ENCODE measurements at places on chromosomes 5 and 9.

- no peak for DNase-seq
Measured at GRCh38 chr5:71564895-71565294, 22.2 kb upstream of the MCCC2 start.

DNA sequence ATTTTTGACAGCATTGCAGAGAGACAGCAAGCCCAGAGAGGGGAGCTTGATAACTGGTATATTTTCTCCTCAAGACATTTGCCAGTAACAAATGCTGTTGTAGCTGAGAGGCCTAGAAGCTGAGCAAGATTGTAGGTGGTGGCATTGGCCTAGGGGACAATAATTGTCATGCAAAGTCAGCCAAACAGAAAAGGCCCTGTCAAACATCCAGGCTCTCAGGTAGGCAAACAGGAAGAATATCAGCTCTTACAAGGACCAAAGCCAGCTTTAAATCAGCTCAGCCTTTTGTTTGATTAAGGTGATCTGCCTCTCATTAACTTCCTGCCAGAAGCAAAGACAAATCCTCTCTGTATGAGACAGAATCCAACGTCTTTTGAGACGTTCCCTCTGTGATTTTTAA is 29.7 kb upstream of the BARX1 start:
- no peak for DNase-seq

GRCh38 chr5:131466171-131466766 is 168.8 kb downstream of the RAPGEF6 start:
- DNase-seq = no peak

- DNase-seq = no peak
Measured at GRCh38 chr5:119420169-119420568, 32.1 kb upstream of the HSD17B4 start.

GRCh38 chr9:1018121-1018520 is 32.0 kb upstream of the DMRT2 start:
- DNase-seq = no peak

GRCh38 chr9:137157618-137158415 is 12.0 kb downstream of the LRRC26 start:
- DNase-seq = no peak

DNA sequence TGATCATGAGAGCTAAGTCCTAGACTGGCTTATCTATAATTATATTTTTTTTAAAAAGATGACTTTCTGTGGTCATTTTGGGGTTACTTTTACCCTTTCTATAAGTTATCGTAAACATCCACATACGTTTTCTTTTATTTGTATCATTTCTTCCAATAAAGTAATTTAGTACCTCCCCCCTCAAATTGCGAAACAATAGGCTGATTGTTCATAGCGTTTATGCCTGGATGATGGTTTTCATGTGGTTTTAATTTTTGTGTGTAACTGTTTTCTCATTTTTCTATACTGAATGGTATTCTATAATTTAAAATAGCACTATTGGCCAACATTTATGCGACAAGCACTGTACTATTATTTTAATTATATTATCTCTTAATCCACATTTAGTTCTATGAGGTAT is 44.5 kb downstream of the SMC5 start:
- DNase-seq = no peak

- no peak for DNase-seq
Measured at GRCh38 chr5:68538814-68539420, 323.4 kb downstream of the PIK3R1 start.

DNA sequence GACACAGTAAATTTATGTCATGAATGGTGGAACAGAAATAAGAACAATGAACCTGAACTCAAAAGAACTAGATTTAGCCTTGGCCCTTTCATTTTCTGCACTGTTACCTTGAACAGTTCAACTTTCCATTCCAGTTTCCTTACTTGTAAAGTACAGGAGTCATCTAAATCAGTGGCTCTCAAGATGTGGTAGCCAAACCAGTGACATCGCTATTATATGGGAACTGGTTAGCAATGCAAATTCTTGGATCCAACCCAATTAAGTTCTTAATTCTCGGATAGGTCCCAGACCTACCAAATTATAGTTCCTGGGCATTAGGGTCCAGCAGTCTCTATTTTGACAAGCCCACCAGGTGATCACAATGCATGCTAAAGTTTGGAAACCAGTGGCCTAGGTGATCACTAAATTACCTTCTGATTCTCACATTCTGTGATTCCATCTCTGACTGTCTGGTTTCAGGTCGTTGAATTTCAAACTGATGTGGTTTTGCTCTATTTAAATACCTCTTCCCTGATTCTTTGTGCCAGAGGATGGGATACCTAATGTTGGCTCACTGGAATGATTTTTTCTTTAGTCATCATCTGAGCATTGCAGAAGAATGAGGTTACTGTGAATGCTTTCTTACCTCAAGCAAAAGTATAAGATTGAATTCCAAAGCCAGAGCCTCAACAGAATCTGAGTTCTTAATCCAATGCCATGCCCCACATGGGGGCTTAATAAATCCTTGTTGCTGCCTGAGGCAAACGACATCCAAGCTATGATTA is 253.8 kb downstream of the ENC1 start:
- no peak for DNase-seq

DNA sequence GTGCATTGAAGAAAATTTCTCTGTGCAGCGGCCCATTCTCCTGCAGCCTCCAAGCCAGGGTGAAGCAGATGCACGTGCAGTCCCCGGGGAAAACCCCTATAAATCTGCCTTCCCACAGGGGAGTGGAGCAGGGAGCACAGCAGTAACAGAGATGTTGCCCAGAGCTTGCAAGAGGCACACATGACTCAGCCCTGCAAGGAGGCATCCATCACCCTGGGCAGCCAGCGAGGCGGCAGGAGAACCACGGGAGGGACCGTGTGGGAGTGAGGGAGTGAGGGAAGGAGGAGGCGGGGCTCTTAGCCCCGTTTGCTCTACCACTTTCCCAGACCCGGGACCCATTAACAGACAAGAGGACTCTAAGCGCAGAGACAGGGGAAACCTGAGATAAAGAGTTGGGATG is 96.2 kb upstream of the ARAP3 start:
- DNase-seq = no peak

- DNase-seq = peak; percentile 1
Measured at GRCh38 chr5:166845044-166845443, 1446.4 kb upstream of the WWC1 start.

GRCh38 chr5:452978-453710 is 10.2 kb downstream of the EXOC3 start:
- DNase-seq = no peak

- no peak for DNase-seq
Measured at GRCh38 chr5:167969998-167970397, 321.4 kb upstream of the WWC1 start.

DNA sequence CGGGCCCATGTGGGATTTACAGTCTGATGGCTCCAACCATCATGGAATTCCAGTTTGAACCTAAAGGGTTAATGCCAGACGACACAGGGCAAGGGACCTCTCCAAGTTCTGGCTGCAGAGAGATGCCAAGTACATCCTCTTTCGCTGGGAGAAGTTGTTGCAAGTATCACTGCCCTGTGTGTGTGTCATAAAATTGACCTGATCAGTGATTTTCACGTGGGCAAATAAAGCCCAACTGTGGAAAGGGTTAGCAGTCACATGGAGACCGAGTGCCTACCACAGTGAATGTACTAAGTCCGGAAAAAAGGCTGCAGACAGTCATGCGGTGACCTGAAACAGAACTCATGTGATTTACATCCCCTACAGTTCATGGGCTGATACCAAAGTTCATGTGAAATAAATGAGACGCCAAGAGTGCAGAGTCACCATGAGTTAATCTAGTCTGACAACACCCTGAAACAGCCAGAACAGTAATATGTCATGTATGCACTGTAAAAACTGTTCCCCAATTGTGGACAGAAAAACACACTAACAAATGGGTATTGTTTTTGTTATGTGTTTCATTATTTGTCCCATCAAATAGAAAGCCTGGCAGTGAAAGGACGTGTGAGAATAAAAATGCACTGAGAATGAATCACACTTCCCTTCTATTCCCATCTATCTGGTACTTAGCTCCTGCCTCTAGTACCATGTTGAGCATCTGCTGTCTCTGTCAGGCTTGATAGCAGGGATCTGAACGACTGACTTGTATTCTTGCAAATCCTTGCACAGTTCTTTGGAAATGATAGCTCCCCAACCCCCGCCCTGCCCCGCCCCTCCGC is 115.7 kb downstream of the SUSD1 start:
- no peak for DNase-seq

DNA sequence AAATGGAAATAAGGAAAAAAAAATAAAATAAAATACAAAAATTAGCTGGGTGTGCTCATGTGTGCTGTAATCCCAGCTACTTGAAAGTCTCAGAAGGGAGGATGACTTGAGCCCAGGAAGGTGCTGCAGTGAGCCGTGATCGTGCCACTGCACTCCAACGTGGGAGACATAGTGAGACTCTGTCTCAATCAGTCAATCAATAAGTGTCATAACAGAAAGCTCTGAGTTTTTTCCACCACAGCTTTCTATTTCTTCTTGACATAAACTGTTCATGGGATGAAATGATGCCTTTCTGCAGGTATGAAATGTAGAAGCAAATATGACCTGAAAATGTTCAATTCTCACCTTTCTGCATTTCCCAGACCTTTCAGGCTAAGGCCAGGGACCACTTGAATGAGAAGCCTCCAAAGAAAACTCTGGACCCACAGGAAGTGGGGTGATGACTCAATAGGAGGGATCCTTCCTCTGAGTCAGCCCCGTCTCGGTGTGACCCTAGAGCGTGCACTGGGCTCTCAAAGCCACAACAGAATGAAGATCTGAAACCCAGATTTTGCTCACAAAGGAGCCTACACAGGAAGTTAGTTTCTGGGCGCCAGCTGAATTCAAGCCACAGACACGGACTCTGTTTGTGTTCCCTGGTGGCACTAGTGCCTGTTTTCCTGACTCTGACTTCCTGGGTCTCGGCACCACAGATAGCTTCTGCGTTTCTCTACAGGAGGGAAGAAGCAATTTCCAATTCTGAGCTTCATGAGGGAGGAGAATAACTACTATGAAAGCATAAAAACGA is 62.0 kb downstream of the ANKH start:
- no peak for DNase-seq

DNA sequence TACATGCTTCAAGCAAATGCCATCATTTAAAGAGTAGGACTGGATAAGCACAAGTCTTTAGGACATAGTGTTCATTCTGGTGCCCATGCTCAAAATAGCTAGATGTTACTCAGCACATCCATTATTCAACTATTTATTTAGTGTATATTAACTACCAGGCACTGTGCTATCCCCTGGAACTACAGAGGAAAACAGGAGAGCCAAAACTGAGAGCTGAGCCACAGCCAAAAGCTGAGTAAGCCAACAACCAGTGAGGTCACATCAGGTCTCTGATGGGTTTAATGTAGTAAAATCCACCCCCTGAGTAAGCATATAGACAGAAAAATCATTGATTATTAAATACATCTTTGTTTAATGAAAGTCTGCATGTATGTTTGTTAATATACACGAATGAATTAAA is 469.3 kb upstream of the DMAC1 start:
- no peak for DNase-seq

GRCh38 chr5:134048864-134049263 is 44.1 kb upstream of the VDAC1 start:
- DNase-seq = no peak

DNA sequence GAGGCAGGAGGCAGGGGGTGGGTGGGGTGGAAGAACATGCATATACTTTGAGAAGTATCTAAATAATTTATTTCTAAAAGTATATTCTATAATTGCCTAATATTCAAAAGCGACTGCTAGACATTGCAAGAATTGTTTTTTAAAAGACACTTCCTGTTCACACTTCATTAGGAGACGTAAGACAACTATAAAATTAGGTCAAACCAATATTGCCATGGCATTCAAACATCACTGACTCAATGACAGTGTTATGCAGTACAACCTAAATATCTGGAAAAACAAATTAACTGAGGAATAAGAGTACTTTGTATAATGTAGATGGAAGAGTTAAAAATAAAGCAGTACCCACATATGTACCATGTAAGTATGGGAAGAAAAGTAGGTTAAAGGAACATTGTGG is 4.5 kb downstream of the CCNH start:
- DNase-seq = no peak

DNA sequence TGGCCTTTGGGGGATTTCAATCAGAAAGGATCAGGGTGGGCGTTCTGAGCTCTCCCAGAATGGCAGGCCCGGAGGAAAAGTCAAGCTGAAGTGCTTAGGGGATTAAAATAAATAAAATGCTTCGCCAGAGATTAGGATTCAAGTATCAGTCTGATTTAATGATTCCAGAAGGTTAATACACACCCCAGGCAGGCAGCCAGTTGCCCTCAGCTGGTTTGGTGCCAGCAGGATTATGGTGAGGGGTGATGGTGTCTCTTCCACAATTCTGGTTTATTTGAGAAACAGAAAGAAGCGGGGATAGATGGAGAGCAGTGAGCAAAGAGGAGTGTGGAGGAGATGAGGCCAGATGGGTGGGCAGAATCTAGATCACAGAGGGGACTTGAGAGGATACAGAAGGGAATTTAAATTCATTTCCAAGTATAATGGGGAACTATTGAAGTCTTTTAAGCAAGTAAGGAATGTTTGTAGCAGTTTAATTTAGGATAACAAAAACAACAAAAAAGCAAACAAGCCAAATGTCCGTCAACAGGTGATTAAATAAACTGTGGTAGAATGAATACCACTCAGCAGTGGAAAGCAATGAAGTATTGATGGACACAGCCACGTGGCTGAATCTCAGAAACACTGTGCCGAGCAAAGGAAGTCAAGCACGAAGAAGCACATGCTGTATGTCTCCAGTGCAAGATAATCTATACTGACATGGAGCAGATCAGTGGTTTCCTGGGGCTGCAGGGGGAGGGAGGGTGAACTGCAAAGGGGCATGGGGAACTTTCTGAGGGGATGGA is 297.7 kb downstream of the MSX2 start:
- DNase-seq = no peak

DNA sequence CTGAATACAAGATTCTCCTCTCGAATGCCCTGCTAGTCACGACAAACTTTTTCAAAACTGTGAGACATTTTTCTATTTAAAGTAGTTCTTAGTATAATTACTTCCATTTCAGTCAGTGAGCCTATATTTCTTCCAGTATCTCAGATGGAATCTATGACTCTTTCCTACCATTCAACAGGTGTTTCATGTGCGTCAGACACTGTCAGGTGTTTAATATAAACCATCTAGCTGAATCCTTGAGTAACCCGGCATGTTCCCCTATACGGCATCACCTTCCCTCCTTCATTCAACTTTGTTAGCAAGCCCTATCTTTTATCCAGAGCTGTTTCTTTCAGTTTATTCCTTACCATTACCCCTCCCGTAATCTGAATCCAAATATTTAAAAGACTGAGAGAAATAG is 418.8 kb downstream of the RAB3C start:
- no peak for DNase-seq

- DNase-seq = no peak
Measured at GRCh38 chr9:33167972-33168461, 881 bp upstream of the B4GALT1 start.

DNA sequence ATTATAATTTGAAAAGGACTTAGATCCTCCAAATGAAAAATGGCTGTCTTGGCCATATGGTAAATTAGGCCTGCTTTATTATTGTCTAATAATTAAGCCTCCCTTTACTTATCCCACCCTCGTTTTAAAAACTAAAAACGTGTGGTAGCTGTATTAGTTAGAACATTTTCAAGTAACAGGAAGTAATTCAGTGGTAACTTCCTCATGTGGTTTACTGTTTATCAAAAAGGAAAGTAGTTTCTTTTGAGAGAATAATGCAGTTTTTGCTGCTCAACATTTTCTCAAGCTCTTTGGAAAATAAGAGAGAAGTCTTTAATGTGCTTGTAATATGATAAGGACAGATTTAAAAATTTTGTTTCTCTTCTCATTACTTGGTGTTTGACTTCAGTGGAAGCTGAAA is 26.0 kb downstream of the ZCCHC7 start:
- no peak for DNase-seq
